Parietal lobe (tissue), 2 donors: ENCODE measurements at places on chromosomes 13 and 19. TPM values are rescaled to one million over a fixed set of nuclear protein-coding genes. Genes with fewer than 3 reads are reported as not detected.

The LPAR6 gene
- 6.3 TPM for total RNA-seq

The FGF21 gene
- not detected for total RNA-seq

The SIGLEC12 gene
- total RNA-seq = not detected

The KLK4 gene
- not detected for total RNA-seq

The KRTDAP gene
- total RNA-seq = not detected

The ZNF443 gene
- total RNA-seq = 25.0 TPM

The PLPP2 gene
- total RNA-seq = 0.63 TPM

The SHC2 gene
- total RNA-seq = 18.2 TPM

The MEIS3 gene
- 94.8 TPM for total RNA-seq

The SBK2 gene
- not detected for total RNA-seq

The WTIP gene
- total RNA-seq = 16.6 TPM

The TINCR gene
- 0.63 TPM for total RNA-seq

The KATNAL1 gene
- 73.9 TPM for total RNA-seq

The GADD45B gene
- total RNA-seq = 2.8 TPM

The TLE6 gene
- total RNA-seq = 1.9 TPM

The KLF1 gene
- 0.31 TPM for total RNA-seq

The USHBP1 gene
- total RNA-seq = 1.3 TPM

The OR7A5 gene
- not detected for total RNA-seq

The RAB3A gene
- total RNA-seq = 75.4 TPM

The CEACAM6 gene
- not detected for total RNA-seq

The CARS2 gene
- 63.9 TPM for total RNA-seq
